ENCODE measurements at places on chromosomes 11 and 22. TPM values are rescaled to one million over a fixed set of nuclear protein-coding genes. Genes with fewer than 3 reads are reported as not detected.

Gene SEPTIN3
- total RNA-seq = 0.11 TPM

Gene GAS2
- 4.0 TPM for total RNA-seq

Gene SCN4B
- 2.9 TPM for total RNA-seq

Gene MOGAT2
- not detected for total RNA-seq

Gene TP53AIP1
- total RNA-seq = 0.37 TPM

Gene SLC5A4
- 0.74 TPM for total RNA-seq

DNA sequence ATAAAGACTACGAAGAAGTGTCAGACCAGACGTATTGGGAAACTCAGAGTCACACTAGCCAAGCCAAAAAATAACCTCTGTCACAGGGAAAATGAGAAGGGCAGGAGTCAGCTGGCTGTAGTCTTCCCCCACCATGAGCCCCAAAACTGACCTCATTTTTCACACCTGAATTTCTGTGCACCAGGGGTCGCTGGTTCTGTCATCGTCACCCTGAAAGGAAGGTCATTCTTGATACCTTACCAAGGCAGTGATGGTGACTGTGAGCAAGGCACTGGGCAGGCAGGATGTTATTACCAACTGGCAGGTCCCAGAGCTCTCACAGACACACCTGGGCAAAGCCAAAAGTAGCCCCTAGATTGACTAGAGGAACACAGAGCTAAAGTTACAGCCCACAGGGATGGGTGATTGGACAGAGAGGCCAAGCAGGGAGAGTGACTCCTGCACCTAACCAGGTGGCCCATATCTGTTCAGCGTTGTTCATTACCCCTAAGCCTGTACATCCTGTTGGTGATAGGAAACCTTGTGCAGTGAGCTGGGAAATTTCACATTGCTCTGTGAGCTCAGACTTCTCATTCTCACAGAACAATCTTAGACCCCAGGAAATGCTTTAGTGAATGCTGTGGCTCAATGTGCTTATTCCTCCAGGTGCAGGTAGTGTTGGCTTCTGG lies 32.3 kb upstream of the OR56A1 start:
- H3K4me3 ChIP-seq = no peak overlapping the region
- H3K36me3 ChIP-seq = no peaks in the 10 kb centered on the region
- no peaks in the 10 kb centered on the region for H3K4me1 ChIP-seq
- no peaks in the 10 kb centered on the region for H3K27me3 ChIP-seq

- H3K27me3 ChIP-seq = no peaks in the 10 kb centered on the region
- H3K27ac ChIP-seq = no peak overlapping the region
- H3K36me3 ChIP-seq = no peaks in the 10 kb centered on the region
- DNase-seq = no peak
- peaks cover 16% of the 10 kb centered on the region for H3K4me1 ChIP-seq
Observed at GRCh38 chr22:39471381-39472141, 14.7 kb downstream of the MGAT3 start.

- no peak for DNase-seq
- H3K4me1 ChIP-seq = peaks cover 1% of the 10 kb centered on the region
- no peaks in the 10 kb centered on the region for H3K27me3 ChIP-seq
- H3K4me3 ChIP-seq = no peak overlapping the region
Observed at GRCh38 chr11:96132437-96132836, 208.5 kb upstream of the MTMR2 start.

DNA sequence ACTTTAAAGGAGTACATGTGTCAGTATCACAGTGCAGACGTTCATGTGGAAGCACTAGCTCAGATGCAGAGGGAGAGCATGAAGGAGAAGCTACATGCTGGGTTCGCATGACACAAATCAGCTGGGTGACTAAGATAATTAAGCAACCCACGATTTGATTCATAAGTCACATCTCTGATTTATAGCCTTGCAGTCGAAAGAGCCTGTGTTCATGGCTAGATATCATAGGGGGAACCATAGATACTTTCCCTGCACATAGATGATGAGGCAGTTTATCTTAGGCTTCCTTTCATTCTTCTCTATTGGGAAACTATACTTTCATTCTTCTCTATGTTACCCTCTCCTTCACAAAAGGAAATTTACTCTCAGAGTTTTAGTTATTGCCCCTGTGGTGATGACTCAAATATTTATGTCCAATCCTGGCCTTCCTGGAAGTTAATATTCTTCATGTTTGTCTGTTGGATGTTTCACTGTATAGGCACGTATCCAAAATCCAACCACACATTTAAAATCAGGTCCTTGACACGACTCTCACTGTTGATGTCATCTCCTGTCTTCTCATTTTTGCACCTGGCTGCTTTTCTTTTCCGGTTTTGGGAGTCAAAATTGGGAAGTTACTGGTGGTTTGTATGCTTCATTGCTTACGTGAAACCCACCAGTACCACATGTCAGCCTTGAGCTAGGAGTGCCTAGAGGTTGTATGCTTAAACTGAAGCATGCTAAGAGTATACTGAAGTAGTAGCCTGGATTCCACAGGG lies 56.3 kb upstream of the SLC5A12 start:
- no peaks in the 10 kb centered on the region for H3K4me1 ChIP-seq
- H3K4me3 ChIP-seq = no peak overlapping the region
- DNase-seq = no peak
- no peak overlapping the region for H3K27ac ChIP-seq
- H3K36me3 ChIP-seq = no peaks in the 10 kb centered on the region
- no peaks in the 10 kb centered on the region for H3K27me3 ChIP-seq

DNA sequence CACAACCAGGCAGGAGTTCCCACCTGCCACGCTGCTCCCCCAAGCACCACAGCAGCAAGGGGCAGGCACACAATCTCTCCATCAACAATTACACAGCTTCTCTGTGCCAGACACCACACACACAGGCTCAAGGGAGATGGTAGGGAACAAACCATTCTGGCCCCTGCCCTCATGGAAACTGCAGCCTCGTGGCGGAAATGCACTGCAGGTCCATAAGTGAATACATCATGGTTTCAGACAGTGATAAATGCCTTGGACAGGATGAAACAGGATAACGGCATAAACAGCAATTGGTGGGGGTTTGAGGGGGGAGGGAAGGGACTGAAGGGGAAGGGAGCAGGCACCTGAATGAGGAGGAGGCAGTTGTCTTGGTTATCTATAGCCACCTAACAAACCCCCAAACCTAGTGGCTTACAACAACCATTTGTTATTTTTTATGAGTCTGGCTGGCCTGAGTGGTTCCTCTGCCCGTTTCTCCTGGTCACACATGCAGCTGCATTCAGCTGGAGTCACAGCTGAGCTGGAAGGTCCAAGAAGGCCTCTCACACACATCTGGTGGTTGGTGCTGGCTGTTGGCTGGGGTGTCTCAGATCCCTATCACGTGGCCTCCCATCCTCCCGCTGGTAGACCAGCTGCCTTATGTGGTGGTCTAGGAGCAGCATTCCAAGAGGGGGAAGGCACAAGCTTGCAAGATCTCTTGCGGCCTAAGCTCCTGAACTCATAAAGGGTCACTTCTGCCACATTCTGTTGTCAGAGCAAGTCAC lies 15.0 kb upstream of the YWHAH start:
- H3K4me3 ChIP-seq = no peak overlapping the region
- no peak for DNase-seq
- H3K4me1 ChIP-seq = no peaks in the 10 kb centered on the region
- H3K27ac ChIP-seq = no peak overlapping the region
- H3K27me3 ChIP-seq = no peaks in the 10 kb centered on the region
- H3K36me3 ChIP-seq = no peaks in the 10 kb centered on the region

DNA sequence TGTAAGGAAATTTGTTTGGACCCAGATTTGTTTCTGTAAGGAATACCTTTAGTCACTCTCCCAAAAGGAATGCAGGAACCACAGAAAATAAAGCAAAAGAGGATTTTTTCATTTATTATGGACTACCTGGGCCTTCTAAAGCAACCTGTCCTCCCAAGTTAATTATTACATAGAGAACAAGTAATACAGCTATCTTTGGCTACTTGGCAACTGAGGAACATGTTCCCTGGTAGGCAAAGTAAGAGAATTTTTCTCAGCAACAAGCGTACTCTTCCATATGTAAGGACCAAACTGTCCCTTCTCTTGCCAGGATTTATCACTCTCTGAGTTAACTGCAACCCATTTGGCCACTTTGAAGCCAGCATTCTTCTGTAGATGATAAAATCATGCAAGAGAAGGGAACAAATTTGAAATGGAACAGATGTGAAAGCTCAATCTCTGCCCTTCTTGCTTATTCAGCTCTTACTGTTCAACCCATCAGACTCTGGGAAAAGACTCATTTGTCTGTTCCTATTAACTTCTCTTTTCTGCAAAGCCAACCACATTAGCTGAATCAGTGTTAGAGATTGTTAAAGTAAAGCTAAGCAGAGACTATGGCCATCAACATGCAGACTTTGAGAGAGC lies 190.2 kb downstream of the SWAP70 start:
- DNase-seq = no peak
- no peaks in the 10 kb centered on the region for H3K36me3 ChIP-seq
- no peak overlapping the region for H3K4me3 ChIP-seq
- H3K4me1 ChIP-seq = no peaks in the 10 kb centered on the region

DNA sequence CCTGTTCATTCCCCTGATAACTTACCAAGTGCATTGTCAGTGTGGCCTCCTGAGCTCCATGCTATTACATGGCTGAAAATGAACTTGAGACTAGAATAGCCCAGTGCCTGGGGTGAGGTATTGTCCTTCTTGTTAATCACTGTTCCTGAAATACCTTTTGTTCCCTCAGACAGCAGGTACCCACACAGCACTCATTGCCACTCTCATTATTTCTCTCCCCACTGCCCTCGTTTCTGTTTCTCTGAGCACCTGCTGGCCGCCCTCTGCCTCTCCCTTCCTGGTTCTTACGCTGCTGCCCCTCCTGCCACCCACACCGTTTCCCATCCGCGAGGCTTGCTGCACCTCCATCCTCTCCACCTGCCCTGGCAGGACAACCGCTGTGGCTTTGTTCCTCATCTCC lies 36.9 kb upstream of the RAB1B start:
- H3K4me1 ChIP-seq = no peaks in the 10 kb centered on the region
- DNase-seq = no peak
- H3K4me3 ChIP-seq = no peak overlapping the region
- no peaks in the 10 kb centered on the region for H3K36me3 ChIP-seq
- H3K27me3 ChIP-seq = no peaks in the 10 kb centered on the region
- H3K27ac ChIP-seq = no peak overlapping the region

- DNase-seq = peak; percentile 71
- peak overlapping the region; percentile 81 for H3K27ac ChIP-seq
- H3K4me1 ChIP-seq = peaks cover 8% of the 10 kb centered on the region
- no peaks in the 10 kb centered on the region for H3K27me3 ChIP-seq
- no peaks in the 10 kb centered on the region for H3K36me3 ChIP-seq
Observed at GRCh38 chr11:34327804-34328631, 29.8 kb downstream of the ABTB2 start.

- H3K27me3 ChIP-seq = no peaks in the 10 kb centered on the region
- peaks cover 2% of the 10 kb centered on the region for H3K4me1 ChIP-seq
- H3K36me3 ChIP-seq = no peaks in the 10 kb centered on the region
- H3K4me3 ChIP-seq = no peak overlapping the region
Observed at GRCh38 chr22:18070556-18071306, 7.1 kb upstream of the PEX26 start.

DNA sequence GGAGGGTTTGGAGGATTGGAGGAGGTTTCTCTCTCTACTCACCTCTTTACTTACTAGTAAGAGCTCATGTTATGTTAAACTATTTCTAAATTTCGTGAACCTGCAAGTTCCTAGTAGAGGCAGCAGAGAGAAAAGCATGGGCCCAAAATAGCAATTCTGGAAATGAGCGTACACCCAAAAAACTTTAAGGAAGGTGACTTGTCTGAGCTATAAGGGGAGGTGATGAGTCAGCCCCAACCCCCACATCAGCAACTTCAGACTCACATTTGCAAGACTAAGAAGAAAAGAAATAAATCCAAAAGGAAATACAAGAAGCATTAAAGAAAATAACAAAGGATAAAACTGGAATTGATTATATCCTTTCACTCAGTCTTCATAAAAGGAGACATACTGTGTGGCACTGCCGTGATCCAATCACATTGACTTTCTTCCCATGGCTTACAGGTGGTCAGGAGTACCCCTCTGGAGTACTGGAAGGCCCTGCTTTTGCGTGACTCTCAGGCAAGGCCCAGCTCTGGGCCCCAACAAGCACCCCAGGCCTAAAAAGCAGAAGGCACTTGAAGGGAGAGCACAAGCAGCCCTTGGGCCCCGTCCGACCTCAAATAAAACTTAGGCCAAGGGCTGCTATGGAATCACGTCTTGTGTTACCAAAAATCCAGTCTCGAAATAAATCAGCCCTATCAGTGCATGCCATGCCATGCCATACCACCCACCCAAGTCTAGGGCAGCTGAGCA lies 14.3 kb downstream of the PACSIN2 start:
- no peak for DNase-seq
- peaks cover 30% of the 10 kb centered on the region for H3K4me1 ChIP-seq
- H3K4me3 ChIP-seq = no peak overlapping the region
- no peaks in the 10 kb centered on the region for H3K36me3 ChIP-seq
- no peak overlapping the region for H3K27ac ChIP-seq

DNA sequence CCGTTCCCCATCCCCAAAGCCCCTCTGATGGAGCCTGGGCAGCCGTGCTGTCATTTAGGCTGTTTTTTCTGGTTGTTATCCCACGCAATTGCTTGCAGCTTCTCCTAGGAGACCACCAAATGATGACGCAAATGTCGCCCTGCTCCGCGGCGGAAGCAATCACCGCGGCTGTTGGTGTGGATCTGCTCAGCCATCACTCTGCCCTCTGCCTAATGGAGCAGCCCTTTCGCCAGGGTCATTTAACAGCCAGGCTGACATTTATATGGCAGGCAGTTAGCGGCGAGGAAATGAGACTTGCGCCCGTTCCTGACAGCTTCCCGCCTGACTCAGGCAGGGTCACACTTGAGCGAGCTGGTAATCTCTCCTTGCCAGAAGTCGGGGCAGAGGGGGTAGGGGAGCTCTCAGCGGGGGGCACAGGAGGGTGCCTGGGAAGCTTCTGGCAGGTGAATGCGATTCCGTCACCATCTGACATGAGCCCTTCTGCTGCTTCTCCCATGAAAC lies 97.9 kb upstream of the RTL6 start:
- H3K27ac ChIP-seq = no peak overlapping the region
- DNase-seq = no peak
- H3K36me3 ChIP-seq = no peaks in the 10 kb centered on the region
- H3K4me3 ChIP-seq = no peak overlapping the region

GRCh38 chr11:121448431-121448941 lies 3.6 kb upstream of the SORL1 start:
- H3K27me3 ChIP-seq = no peaks in the 10 kb centered on the region
- no peak for DNase-seq
- no peaks in the 10 kb centered on the region for H3K36me3 ChIP-seq
- no peak overlapping the region for H3K27ac ChIP-seq

- H3K27me3 ChIP-seq = no peaks in the 10 kb centered on the region
- no peak for DNase-seq
- H3K36me3 ChIP-seq = no peaks in the 10 kb centered on the region
- no peak overlapping the region for H3K4me3 ChIP-seq
- H3K27ac ChIP-seq = no peak overlapping the region
- peaks cover 16% of the 10 kb centered on the region for H3K4me1 ChIP-seq
Observed at GRCh38 chr11:125312391-125312790, 147.8 kb downstream of the PKNOX2 start.

DNA sequence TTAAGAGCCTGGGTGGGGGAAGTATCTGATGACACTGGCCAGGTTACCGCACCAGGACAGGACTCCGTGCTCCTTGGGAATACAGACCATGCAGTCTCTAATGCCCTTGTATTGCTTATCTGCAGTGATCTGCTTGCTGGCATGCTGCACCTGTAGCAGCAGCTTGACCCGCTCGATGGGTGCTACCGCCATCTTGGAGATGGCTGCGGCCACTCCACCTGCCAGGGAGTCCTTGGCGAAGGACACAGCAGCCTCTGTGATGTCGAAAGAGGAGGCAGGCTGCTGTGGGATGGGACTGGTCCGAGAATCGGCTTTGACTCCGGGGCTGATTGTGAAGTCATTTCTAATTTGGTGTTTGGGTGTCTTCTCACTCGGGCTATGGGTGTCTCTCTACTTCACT lies 3.1 kb downstream of the WBP2NL start:
- H3K27ac ChIP-seq = no peak overlapping the region
- no peaks in the 10 kb centered on the region for H3K36me3 ChIP-seq
- H3K4me1 ChIP-seq = peaks cover 6% of the 10 kb centered on the region
- DNase-seq = no peak
